ENCODE measurements at places on chromosomes 1 and 21.
A peak's percentile ranks its signal among the peaks of the same experiment; 100 is the strongest.

DNA sequence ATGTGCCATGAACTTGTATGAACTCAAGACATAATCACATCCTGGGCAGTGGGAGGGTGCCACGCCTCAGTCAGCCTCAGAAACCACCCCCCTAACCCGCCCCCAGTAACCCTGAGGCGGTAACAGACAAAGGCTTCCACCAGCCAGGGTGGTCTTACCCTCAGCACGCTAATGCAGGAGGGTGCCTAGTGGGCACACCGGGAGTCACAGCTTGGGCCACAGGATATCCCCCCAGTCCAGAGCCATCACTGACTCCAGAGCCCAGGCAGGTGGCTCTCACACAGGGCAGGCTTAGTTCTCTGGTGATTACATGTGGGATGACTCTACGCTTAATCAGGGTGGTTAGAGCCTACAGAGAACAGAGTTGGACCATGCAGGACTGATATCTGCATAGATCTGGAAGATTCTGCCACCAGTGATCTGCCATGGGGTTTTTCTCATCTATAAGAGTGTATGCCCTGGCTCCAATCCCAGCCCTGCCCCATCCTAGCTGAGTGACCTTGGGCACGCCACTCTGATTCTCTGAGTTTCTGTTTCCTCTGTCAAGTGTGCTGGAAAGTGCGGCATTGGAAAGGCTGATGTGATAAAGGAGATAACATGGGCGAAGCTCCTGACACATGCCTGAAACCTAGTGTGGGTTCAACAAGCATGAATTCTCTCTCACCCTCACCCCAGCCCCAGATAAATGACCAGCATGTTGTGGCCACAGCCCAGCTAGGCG is 27.3 kb downstream of the OPTC start:
- no peak for DNase-seq

GRCh38 chr1:29651684-29652665 is 415.7 kb downstream of the PTPRU start:
- no peak for DNase-seq

DNA sequence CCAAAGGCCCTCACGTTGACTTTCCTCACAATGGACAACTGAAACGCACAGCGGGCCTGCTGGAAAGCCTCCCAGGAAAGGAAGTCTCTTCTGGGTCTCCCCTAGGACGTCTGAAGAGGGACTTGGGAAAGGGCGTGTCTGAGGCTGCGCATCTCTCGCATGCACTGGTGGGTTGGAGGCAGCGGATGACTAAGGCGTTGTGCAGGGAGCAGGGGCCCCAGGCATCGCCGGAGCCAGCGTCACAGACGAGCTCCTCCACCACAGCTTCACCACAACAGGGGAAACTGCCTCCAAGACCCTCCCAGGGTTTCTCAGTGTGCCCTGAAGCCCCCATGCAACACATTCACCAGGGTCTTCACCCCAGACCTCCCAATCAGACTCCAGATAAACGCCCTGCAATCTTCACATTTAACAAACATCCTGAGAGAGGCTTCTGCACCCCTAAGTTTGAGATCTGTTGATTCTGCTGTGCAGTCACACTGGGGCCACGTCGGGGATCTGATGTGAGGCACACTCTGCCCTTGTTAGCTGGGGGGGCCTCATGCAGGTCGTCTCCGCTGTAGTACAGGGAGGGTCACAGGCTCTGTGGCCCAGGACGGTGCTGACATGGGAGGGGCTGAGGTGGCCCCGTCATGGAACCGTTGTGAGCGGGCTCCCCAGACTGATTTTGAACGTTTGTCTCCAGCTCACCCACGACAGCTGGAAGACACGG is 7.0 kb upstream of the TFF1 start:
- no peak for DNase-seq

DNA sequence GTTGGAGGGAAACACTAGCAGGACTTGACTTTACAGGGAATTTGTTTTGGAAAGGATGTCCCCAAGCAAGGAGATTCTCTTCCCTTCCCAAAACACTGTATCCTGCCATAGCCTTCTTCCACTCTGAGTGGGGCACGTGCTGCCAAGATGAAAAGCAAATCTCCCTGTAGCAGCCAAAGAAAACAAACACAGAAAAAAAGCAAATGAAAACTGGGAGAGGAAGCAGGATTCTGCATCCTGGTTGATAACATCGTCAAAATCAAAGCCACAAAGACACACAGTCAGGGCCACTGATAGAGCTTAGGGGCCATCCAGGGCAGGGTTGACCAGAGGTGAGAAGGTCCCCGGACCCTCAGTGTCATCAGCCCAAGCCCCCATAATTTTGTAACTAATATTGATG is 16.0 kb upstream of the MTARC2 start:
- no peak for DNase-seq

- DNase-seq, result no peak
Measured at GRCh38 chr1:58783090-58783992, 506 bp downstream of the JUN start.

DNA sequence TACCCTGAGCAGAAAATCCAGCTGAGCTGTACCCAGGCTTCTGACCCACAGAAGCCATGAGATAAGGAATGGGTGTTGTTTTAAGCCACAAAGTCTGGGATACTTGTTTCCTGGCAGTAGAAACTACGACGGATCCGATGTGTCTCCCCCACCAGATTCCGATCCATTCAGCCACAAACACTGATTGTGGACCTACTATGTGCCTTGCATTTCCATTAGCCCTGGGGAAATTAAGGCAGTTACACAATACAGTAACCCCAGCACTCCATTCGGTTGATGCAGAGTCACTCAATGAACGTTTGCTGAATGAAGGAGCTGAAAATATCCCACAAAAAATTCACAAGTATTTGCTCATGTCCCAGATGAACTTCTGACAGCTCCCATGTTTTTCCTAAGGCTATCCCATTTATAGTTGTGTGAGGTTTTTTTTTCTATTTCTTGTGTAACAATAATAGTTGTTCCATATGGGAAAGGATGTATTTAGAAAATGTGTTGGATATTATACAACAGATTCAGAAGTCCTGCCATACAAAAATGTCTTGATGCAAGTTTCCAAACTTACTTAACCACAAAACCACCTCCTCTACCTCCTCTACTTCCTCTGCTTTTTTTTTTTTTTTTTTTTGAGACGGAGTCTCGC is 29.6 kb upstream of the KAZN start:
- DNase-seq, result no peak

- no peak for DNase-seq
Measured at GRCh38 chr1:14567056-14567455, 31.4 kb upstream of the KAZN start.

DNA sequence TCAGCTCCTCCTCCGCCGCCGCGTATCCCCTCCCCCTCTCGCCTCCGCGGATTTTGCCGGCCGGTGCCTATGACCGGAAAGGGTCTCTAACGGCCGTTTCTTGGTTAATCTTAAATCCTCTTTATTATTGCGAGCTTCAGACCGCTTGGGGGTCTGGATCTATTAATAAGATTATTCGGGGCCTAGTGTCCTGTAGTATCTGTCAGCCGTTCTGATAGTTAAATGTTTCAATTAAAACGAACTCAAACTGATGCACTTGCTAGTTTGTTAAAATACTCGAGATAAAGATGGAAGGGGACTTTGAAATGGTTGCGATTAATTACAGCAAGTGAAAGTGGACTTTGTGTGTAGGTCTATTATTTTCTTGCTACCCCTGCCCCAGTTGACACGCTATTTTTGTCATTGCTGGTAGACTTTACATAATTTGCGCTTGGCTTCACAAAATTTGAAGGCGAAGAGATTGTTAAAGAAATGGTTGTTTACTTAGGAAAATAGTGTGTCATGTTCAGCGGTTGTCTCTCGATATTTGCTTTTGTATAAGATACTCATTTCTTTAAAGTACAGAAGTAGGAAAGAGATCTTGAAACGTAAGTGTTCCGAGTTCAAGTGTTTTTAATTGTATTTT is 779 bp downstream of the SON start:
- DNase-seq, result no peak

DNA sequence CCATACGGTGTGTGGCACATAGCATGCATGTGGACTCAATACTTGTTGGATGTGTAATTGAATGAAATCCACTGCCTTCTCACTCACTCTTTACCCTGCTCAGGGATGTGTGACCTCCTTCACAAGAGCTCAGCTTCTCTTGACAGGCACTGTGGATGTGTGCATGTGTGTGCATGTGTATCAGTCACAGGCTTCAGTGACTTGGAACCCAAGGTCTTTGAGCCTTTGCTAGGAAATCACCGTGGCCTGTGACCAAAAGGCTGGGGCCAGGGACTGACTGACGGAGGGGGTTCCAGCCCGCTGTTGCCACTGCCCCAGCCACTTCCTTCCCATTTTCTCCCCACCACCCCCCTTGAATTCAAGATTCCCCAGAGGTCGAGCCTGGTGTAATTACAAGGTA is 144.4 kb upstream of the POU3F1 start:
- DNase-seq, result no peak

- no peak for DNase-seq
Measured at GRCh38 chr1:17554954-17555353, 15.5 kb downstream of the ARHGEF10L start.

GRCh38 chr21:34882719-34883131 is 166.4 kb downstream of the RUNX1 start:
- no peak for DNase-seq

DNA sequence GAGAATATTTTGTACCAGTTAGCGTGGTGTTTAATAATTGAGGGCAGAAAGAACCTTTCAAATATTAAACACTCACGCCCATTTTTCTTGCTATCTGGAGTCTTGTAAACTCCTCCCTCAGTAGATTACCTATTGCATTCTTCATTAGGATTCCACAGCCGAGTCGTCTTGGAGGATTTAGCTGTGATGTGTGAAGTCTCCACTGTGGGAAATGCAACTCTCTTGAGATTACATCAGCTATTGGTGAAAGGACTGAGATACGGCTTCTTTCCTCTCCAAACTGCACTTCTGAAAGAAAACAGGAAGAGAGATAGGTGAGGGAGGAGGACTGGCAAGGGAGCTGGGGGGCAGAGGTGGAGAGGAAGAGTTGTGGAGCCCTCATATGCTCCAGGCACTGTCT is 36.1 kb downstream of the ACTA1 start:
- DNase-seq, result no peak

- DNase-seq, result no peak
Measured at GRCh38 chr1:58893257-58893869, 109.5 kb upstream of the JUN start.

- DNase-seq, result no peak
Measured at GRCh38 chr1:204545202-204545601, 29.0 kb downstream of the MDM4 start.

DNA sequence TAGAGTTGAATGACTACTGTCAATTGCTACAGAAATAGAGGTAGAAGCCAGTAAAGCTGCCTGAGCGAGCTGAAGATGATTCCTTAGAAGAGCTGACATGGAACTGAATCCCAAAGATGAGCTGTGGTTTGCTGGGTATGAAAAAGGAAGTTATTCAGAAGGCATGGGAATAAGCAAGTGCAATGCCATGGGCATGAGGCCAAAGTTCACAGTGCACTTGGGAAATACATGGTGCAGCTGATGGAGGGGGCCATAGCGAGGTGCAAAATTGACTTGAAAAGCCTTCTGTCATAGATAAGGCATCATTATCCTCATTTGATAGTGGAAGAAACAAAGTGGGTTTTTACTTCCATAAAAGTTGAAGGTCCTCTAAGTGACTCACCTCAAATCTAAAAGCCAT is 88.6 kb downstream of the NEK7 start:
- no peak for DNase-seq

DNA sequence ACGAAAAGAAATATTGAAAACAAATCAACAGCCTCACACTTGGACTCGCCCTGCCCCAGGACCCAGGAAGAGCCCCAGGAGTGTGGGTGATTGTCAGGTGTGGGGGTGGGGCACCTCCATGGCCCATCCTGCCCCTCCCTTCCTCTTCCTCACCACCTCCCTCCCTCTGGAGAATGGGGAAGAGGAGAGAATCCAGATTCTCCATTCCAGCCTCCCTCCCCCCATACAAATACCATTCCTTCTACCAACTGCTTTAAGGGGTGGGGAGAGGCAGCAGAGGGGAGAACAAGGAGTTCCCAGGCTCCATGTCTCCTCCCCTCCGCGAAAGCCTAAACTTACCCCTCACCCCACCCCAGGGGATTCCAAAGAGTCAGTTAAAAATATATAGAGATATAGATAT is 36.7 kb downstream of the MEF2D start:
- no peak for DNase-seq

- no peak for DNase-seq
Measured at GRCh38 chr21:33668180-33668579, 25.9 kb downstream of the ITSN1 start.

GRCh38 chr1:151175041-151175741 is 590 bp downstream of the TMOD4 start:
- DNase-seq, result no peak

DNA sequence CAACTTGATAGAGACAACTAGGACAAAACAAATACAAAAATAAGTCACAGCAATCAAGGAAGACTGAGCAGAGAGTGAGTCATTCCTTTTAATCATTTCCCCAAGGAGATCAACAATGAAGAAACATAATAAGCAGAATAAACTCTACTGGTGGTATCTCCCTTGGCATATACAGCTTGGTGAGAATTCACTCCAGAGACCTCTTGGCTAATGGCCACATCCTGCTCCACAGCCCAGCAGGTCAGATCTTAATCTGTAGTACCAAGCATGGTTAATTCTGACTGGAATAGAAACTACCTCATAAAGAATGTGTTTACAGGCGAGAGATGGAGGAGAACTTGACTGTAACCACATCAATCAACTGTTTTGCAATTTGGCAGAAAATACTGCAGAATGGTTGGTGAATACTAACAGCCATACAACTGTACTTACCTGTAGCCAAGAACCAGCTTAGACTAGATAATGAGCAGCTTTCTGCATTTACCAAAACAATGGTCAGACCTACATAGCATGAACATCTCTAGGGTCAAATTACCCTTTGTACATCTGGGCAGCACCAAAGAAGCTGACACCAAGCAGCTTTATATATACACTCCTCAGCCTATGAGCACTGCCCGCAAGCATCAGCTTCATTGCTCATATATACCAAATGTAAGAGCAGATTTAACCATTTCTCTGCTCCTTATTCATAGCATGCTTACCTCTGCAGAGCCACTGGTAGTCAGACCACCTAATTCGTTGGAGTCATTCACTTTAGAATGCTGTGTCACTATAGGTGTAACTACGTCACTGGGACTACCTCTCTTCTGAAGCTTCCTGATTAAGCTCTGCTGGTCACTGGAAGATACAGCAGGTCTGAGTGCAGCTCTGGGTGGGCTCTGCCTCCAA is 51.0 kb downstream of the KIAA0319L start:
- peak; percentile 8 for DNase-seq

DNA sequence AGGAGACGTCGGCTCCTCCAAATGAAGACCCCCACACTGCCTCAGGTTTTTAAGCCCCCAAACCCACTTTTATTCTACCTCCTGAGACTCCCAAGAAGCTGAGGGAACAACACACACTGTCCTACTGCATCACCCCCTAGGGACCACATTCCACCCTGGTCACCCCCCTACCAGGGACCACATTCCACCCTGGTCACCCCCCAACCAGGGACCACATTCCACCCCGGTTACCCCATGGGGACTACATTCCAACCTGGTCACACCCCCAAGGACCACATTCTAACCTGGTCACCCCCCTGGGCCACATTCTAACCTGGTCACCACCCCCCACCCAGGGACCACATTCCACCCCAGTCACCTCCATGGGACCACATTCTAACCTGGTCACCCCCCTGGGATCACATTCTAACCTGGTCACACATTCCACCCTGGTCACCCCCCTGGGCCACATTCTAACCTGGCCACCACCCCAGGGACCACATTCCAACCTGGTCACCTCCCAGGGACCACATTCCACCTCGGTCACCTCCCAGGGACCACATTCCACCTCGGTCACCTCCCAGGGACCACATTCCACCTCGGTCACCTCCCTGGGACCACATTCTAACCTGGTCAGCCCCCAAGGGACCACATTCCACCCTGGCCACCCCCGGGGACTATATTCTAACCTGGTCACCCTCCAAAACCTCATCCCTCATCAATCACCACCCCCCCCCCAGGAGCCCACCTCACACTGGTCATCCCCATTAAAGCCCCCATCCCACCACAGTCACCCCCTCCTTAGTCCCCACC is 587.6 kb downstream of the NPHP4 start:
- DNase-seq, result no peak

Measured in AG04450 (cell line).